A172 (cell line): ENCODE measurements at places on chromosomes 16 and 17. TPM values are rescaled to one million over a fixed set of nuclear protein-coding genes. Genes with fewer than 3 reads are reported as not detected.
A peak's percentile ranks its signal among the peaks of the same experiment; 100 is the strongest.

GRCh38 chr16:89071686-89072547 is 21.7 kb upstream of the ACSF3 start:
- no peak for DNase-seq

- peak; percentile 66 for DNase-seq
Measured at GRCh38 chr17:42979511-42980273, at the start of gene PTGES3L. PTGES3L (minus strand) TSS chr17:42980080; CDS start chr17:42980053, 27 bp downstream.

GRCh38 chr17:5502552-5502951 is 16.2 kb downstream of the MIS12 start:
- no peak for DNase-seq

The SLC22A31 gene
- total RNA-seq: not detected in 2 replicates

GRCh38 chr16:3618769-3619141 is 7.3 kb upstream of the SLX4 start:
- DNase-seq: peak; percentile 88

- peak; percentile 25 for DNase-seq
Measured at GRCh38 chr17:63701868-63702720, 2.2 kb upstream of the LIMD2 start.
